LHCN-M2 (cell line): ENCODE measurements at places on chromosomes 2 and 18. TPM values are rescaled to one million over a fixed set of nuclear protein-coding genes. Genes with fewer than 3 reads are reported as not detected.

C2orf78 gene
- total RNA-seq, result 0.06 TPM in 1 of 2 replicates, not detected in the other

DAPL1 gene
- total RNA-seq, result 0.34 TPM in 1 of 2 replicates, not detected in the other

INPP5D gene
- total RNA-seq, result 0.34 and 2.6 TPM in 2 replicates

IL1A gene
- not detected in 2 replicates for total RNA-seq

CPS1 gene
- 30.8 and 36.4 TPM in 2 replicates for total RNA-seq

SCYGR4 gene
- total RNA-seq, result not detected in 2 replicates

MTCL1 gene
- 16.1 and 19.3 TPM in 2 replicates for total RNA-seq

ALLC gene
- not detected in 2 replicates for total RNA-seq

RFTN2 gene
- 0.40 and 0.83 TPM in 2 replicates for total RNA-seq

CNDP1 gene
- not detected in 2 replicates for total RNA-seq

PLEKHH2 gene
- total RNA-seq, result 1.1 and 2.8 TPM in 2 replicates

UNC80 gene
- total RNA-seq, result not detected in 2 replicates

NRP2 gene
- 14.9 and 19.3 TPM in 2 replicates for total RNA-seq
